ENCODE measurements at places on chromosomes 7 and 10. TPM values are rescaled to one million over a fixed set of nuclear protein-coding genes. Genes with fewer than 3 reads are reported as not detected.

The HILPDA gene
- total RNA-seq = 11.3 TPM

The PLCE1 gene
- total RNA-seq = 0.80 TPM

The TDRD1 gene
- total RNA-seq = not detected

The CFTR gene
- total RNA-seq = not detected

The SPDYE11 gene
- total RNA-seq = not detected

The GARS1 gene
- total RNA-seq = 405 TPM

The SHOC2 gene
- total RNA-seq = 20.8 TPM

DNA sequence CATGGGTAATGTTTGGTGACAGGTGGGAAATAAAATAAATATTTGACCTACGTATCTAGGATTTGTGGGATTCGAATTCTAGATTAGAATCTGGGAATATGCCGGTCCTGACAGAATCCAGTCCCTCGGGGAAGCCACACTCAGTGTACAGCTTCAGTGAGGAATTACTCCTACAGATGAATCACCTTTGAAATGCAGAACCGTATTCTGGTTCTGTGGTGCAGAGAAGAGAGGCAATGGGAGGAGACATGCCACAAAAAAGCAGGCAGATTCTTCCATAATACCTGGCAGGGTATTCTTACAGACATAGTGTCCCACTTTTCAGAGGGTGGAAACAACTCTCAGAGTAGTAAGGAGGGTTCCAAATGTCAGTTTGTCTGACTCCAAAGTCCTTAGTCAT is 286.9 kb downstream of the SORCS1 start:
- DNase-seq = no peak

DNA sequence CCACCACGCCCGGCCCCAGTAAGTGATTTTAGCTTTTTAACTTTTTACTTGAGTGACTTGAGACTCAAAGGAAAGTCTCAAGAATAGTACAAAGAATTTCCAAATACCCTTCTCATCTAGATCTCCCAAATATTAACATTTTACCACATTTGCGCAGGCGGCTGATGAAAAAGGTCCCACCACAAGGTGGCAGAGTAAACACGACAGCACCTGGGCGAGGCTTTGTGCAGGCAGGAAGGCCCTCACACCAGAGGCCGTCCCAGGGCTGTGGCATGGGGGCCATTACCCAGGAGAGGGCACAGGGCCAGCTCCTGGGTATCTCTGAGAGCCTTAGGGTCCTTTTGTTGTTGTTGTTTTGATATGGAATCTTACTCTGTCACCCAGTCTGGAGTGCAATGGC is 50.0 kb upstream of the WIPI2 start:
- peak; percentile 60 for DNase-seq

GRCh38 chr7:120475994-120476393 is 203.0 kb downstream of the KCND2 start:
- no peak for DNase-seq

- no peak for DNase-seq
These were observed 6.8 kb downstream of the DLG5 start for GRCh38 chr10:77919713-77920108.

DNA sequence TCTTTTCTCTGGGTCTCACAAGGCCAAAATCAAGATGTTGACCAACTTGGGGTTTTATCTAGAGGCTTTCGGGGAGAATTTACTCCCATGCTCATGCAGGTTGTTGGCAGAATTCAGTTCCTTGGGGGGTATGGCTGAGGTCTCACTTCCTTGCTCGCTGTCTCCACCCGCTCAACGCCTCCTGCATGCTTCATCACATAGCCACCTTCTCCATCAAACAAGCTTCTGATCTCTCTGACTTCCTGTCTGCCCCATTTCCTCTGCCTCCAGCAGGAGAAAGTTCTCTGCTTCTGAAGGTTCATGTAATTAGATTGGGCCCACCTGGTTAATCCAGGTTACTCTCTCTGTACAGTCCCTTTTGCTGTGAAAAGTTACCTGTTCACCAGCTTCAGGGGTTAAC is 179.1 kb upstream of the FZD1 start:
- DNase-seq = no peak

GRCh38 chr7:55570939-55571338 is 1.4 kb downstream of the VOPP1 start:
- DNase-seq = peak; percentile 55

DNA sequence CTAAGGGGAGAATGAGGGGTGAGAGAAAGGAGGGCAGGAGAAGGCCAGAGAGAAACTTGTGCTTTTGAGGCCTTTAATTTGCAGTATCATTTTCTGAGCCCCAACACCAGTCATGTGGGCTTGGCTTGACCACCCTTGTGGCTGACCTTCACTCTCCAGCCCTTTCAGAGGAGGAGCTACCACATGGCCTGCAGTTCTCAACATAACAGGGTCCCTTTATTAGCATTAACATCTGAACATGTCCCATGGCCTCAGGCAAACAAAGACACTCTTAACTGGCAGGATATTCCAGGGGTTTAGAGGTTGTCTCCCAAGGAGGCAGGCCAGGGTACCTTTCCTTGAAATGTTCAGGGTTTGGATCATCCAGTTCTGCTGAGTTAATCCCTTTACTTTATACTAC is 6.7 kb downstream of the ZNF713 start:
- DNase-seq = no peak

DNA sequence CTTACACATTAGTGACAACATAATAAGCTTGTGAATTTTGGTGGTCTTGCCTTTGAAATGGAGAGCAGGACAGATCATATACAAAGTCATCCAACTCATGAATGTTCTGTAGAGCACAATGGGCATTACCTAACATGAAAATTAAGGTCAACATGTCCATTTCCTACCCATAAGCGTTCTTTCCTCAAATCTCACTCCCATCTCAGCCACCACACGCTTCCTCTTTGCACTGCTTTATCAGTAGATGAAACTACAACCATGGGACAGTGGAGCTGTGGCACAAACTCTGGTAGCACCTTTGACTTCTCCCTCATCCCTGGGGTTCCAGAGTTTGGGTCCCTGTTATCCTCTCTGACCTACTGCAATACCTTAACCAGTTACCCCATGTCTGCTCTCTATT is 2.2 kb downstream of the PON2 start:
- DNase-seq = no peak

DNA sequence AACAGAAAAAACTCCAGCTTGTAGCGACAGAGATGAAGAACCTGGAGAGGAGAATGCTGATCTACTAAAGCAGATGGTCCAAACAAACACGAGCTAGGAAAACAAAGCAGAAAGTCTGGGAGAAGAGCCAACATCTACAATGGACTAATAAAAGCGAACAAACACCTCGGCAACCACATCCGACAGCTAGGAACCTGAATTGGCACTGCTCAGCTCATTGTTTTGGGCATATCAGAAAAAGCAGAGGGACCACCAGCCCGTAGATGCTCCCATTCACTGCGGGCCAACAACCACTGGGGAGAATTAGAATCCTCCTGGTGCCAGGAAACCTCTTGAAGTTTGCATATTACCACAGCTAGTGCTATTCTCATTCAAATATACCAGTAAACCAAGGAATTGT is 204.7 kb downstream of the NXPH1 start:
- DNase-seq = peak; percentile 73

DNA sequence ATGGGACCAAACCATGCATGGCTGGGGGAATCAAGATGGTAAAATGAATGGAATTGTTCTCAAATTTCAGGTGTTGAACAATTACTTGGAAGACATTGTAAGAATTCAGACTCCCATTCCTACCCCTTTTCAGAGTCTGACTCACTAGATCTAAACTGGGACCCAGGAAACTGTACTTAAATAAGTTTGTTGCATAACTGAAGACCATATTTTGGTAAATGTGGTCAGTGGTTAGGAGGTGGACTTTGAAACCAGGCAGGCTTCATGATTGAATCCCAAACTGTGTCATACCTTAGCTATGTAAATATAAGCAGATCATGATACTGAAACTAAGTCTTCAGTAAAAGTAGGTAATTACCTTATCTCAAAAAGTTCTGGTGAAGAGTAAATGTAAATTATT is 41.7 kb downstream of the ZWINT start:
- DNase-seq = peak; percentile 90

GRCh38 chr7:55531536-55531935 is 40.8 kb downstream of the VOPP1 start:
- DNase-seq = no peak

DNA sequence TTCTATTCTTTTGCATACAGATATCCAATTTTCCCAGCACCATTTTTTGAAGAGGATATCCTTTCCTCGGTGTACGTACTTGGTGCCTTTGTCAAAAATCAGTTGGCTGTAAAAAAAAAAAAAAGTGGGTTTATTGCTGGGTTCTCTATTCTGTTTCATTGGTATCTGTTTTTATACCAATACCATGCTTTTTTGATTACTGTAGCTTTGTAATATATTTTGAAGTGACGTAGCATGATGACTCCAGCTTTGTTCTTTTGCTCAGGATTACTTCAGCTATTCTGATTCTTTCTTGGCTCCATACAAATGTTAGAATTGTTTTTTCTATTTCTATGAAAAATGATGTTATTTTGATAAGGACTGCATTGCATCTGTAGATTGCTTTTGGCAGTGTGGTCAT is 165.5 kb downstream of the MLLT10 start:
- no peak for DNase-seq

GRCh38 chr7:143012001-143012400 is 14.9 kb downstream of the OR9A2 start:
- DNase-seq = no peak

GRCh38 chr7:66352071-66352470 is 146.9 kb downstream of the TPST1 start:
- DNase-seq = no peak

DNA sequence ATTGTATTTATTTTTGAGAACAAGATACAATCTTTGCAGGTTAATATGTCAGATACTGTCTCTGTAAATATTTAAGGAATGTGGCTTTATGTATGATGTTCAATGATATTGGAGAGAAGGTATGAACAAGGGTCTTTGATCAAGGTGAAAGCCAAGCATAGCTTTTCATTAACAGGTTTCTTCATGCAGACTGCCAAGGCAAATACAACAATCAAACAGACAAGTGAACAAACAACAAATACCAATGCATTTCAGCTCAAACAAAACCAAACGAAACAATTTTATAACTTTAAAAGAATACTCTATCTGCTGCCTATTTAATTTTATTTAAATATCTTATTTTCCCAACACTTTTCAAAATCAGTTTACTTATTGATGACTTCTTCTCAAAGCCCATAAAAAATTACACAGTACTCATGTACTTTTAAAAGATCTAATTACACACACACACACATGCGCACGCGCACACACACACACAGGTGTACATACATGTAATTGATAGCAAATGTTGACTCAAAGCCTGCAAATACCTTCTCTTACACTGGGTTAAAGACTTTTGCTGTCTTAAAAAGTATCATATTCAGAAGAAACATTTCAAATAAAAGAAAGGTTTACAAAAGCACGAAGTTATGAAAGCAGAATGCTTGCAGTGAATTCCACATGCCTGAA is 201.1 kb upstream of the CCDC6 start:
- no peak for DNase-seq

GRCh38 chr10:96041146-96041545 is 2.2 kb upstream of the CCNJ start:
- DNase-seq = no peak

DNA sequence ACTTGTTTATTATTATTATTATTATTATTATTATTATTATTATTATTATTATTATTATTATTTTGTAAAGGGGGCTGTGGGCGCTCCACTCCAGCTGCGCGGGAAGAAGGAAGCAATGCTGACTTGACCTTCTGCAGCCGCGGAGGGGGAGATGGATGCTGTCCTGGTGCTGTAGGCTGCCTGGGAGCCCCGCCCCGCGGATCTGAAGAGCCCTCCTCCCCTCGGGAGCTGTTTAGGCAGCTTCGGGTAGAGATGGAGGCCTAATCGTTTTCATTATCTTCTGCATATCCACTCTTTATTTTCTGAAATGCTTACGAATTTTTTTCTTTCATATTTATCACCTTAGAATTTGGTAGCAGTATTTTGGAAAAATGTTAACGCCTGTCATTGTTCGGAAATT is 101.2 kb upstream of the KLF6 start:
- no peak for DNase-seq

Measured in H4 (cell line).